Activated CD4-positive, alpha-beta memory T cell treated with anti-CD3 and anti-CD28 coated beads, Interleukin-2, amount 10 ng/mL, durations not matched to agents 7 days and 5 days (primary cell): ENCODE measurements at places on chromosomes 1 and 21.
A peak's percentile ranks its signal among the peaks of the same experiment; 100 is the strongest.

DNA sequence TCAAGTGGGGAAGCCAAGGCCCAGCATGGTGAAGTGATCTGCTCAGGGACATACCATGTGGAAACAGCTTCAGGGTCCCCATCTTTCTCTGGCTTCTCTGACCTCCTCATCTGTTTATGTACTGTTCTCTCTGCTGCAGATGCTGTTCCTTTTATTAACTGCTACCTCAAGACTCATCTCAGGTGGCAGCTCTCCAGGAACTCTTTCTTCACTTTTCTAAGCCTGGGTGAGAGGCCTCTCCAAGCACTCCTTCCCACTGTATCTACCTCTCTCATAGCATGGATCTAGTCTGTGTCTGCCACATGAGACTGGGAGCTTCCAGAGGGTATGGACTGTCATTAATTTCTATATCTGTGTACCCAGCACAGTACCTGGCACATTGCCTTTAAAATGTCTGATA, 73.4 kb upstream of the PPM1J start:
- DNase-seq, result no peak

DNA sequence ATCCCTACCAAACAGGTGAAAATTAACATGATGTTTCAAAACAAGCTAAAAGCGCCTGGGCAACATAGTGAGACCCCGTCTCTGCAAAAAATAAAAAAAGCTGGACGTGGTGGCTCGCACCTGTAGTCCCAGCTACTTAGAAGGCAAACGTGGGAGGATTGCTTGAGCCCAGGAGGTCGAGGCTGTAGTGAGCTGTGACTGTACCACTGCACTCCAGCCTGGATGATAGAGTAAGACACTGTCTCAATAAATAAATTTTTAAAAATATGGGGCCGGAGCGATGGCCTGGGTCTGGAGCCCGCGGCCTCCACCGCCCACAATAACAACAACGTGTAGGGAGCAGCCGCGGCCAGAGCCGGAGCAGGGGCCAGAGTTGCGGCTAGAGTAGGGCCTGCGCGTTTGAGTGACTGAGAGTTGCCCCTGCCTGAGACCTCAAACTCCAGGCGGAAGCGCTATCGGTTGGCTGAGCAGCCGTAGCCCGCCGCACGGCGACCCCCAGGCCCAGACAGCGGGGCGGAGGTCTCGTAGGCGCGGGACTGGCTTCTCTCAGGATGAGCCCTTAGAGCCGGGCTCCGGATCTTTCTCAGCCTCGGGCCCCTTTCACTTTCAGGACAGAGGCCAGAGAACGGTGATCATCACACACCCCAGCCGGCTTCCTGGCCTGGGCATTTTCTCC, 41.4 kb downstream of the ZMYM1 start:
- DNase-seq, result peak; percentile 18

GRCh38 chr1:89199525-89200031, 836 bp upstream of the GBP4 start:
- no peak for DNase-seq

DNA sequence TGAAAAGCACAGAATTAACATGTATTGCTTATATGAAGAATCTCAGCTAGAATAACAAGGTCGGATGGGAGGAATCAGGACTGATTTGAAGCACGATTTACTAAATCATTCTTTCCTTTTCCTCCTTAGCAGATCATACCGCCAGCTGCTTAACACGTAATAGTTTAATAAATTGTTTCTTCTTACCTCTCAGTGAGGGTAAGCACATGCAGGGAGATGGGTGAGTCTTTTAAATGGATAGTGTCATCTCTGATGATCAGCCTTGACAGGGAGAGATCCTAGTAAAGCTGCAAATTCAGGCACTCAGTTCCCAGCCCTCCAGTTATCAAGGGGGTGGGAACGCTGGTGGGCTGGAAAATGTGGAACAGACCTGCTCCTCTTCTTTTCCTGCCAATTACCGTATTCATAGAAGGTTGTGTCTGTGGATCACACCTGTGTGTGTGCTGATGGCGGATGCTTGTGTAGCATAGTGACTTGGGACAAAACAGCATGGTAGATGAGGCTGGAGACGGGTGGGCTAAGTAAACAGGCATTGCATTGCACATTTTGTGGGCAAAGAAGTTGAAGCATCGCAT, 30.7 kb downstream of the NTPCR start:
- no peak for DNase-seq

- peak; percentile 52 for DNase-seq
These were observed 41.3 kb downstream of the LRRC71 start for GRCh38 chr1:156961709-156962108.

- DNase-seq, result peak; percentile 50
These were observed 34.7 kb downstream of the WASF2 start for GRCh38 chr1:27455139-27455811.

DNA sequence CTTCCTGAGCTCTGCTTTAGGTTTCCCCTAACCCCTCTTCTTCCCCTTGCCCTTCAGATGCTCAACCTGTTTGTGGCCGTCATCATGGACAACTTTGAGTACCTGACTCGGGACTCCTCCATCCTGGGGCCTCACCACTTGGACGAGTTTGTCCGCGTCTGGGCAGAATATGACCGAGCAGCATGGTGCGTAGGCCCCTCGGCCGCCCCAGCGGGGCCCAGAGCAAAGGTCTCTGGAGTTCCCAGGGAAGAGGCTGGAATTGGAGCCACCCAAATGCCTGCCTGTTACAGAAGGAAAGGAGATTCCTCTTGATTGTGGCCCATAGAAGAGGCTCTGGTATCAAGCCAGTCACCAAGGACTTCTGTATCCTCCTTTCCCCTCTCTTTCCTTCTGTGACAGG, 285.5 kb downstream of the ZNF648 start:
- DNase-seq, result no peak

- DNase-seq, result no peak
These were observed 107.9 kb downstream of the USP25 start for GRCh38 chr21:15837645-15838044.

DNA sequence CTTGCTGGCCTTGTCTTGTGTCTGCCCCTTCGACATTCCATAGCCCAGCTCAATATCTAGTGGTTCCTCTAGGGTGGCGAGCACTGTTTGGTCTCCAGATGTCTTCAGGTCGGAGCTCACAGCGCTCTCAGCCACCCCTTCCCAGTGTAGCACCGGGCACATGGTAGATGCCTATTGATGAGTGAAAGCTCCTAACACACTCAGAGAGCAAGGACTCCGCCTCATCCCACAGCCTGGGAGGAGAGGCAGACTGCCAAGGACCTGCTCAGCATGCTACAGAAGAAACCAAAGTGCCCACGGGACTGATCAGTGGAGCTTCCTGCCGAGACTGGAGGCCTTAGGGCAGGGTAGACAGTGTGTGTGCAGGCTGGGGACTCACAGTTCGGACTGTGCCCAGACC, 10.9 kb downstream of the PCSK9 start:
- DNase-seq, result no peak

- DNase-seq, result no peak
These were observed 15.3 kb downstream of the AGPAT3 start for GRCh38 chr21:43880111-43880985.

- DNase-seq, result no peak
These were observed 43.3 kb upstream of the SOD1 start for GRCh38 chr21:31616216-31616615.

- peak; percentile 69 for DNase-seq
These were observed 6.9 kb upstream of the S100A2 start for GRCh38 chr1:153572569-153573015.

GRCh38 chr1:7783178-7783711, 846 bp upstream of the PER3 start:
- DNase-seq, result peak; percentile 36

DNA sequence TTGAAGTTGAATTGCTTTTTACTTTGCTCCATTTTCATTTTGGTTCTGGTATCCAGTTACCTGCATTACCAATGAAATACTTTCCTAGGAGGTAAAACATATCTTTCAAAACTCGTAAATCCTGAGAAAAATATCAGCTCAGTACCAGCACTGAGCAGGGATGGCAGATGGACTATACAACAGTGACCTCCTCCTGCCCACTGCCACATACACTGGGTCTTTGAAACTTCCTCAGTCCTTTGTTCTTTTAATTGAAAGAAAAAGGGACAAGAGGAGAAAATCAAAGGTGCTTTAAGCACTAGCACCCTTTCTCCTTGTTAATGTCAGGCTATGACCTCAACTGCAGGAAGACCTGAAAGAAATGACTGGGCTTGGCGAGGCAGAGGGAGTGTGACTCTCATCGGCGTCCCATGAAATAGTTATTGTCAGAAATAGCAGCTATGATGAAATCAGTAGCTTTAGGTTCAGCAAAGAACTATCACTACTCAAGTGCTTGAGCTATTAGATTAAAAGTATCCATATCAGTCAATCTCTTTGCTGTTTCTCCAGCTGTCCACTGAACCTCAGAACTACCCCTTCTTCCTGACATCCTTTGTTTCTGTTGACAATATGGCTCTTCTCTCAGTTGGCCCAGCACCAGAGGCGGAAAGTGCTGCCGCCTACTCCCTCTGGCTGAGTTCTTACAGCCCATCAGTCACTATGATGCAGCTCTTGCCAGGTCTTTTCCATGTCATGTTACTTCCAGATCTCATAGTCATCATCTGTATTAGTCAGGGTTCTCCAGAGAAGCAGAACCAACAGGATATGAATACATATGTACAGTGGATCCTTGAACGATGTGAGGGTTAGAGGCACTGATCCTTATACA, 207.0 kb upstream of the MAP1LC3C start:
- DNase-seq, result no peak

DNA sequence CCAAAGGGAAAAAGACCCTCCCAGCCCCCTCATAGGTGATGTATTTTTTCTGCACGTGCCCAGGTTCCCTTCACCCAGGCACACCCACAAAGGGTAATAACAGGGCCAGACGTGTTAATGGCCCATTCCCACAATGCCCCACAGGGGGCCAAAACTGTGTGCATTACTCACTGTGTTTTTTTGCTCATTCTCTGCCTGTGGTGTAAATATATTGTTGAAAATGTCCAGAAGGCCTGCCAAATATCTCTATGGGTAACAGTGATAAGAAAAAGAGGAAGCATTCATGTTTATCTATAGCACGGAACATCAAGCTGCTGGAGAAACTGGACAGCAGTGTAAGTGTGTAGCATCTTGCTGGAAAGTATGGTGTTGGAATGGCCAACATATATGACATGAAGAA, 21.9 kb downstream of the RHEX start:
- no peak for DNase-seq

- no peak for DNase-seq
These were observed 3.5 kb upstream of the ZNF683 start for GRCh38 chr1:26376050-26376449.

DNA sequence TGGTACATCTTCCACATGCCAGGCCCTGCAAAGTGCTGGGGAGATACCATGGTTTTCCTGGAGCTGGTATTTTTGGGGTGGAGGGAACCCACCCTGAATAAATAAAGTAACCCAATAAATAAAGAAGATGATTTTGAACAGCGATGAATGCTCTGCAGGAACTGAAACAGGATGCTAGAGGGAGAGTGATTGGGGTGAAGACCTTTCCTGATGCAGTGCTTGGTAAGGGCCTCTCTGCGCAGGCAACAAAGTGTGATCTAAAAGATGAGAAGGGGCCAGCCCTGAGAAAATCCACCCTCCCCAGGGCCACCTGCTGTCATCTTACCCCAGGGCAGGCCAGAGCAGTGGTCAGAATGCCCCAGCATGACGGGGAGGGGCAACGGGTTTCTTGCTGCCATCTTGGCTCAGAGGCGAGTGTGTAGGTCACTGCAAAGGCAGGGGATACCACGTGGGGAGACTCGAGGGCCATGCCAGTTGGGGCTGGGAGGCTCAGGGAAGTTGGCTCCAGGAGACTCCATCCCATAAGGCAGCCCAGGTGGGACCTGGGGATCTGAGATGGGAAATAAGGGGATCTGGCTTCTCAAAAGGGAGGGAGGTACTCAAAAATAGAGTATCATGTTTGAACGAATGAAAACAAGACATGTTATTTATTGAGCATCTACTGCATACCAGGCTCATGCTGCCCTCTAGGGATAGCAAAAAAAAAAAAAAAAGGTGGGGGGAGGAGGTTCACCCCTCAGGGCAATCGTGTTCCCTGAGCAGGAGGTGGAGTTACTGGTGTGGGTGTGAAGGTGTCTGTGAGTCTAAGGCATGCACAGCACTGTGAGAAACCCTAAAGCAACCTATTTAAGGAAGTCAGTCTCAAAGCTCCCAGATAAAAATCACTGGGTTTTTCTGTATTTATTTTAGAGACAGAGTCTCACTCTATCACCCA, 2.8 kb downstream of the SRARP start:
- no peak for DNase-seq

- DNase-seq, result no peak
These were observed 2.2 kb downstream of the SLC19A2 start for GRCh38 chr1:169483500-169483966.

GRCh38 chr1:39490596-39491145, 765 bp upstream of the BMP8A start:
- DNase-seq, result no peak

GRCh38 chr1:180382326-180383115, 119.9 kb downstream of the ACBD6 start:
- no peak for DNase-seq

DNA sequence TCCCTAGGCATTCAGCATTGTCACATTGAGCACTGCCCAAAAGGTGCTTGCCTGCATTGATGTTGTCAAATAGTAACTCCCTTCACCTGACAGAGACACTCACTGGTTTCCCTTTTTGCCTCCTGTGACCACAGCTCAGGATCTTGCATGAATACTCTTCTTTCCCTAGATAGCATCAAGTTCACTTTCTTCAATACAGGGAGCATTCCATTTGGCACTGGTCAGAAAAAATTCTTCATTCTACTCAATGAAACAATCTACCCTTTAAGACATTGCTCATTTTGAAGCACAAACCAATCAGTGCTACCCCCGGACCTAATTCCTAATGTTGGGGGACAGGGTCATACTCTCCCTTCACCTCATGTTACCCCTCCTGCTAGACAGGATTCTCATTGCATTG, 319.0 kb upstream of the SNX7 start:
- no peak for DNase-seq

- DNase-seq, result no peak
These were observed 28.4 kb downstream of the EGLN1 start for GRCh38 chr1:231393668-231394067.

DNA sequence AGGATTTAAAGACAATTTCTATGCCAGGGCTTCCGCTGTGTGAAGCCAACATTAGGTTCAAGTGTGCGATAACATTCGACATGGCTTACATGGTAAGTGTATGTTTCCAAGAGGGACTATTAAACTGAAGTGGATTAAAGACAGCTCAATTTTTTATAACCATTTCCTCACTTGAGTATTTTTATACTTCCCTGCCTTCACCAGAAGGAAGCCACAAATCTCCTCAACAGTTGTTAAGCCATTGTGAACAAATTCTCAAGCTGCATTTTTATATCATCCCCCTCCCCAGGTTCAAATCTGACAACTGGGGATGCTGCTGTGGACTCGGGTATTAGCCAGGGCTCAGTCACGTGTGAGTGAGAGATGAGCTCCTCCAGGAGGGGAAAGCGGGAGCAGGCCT, 116.3 kb downstream of the RHOU start:
- DNase-seq, result no peak

DNA sequence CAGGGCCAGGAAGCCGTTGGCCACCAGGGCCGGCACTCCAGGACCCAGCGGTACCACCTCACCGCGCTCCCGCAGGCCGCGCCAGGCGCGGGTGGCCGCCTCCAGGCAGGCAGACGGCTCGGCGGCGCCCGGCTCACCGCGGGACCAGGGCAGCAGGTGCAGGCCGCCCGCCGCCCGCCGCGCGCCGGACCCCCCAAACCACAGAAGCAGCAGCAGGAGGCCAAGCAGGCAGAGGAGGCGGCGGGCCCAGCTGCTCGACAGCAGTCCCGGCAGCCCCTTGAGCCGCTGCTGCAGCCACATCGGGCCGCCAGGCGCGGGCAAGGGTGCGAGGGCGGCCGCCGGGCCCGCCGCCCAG, 312 bp downstream of the KIAA2013 start:
- DNase-seq, result no peak
